T-helper 2 cell (primary cell): ENCODE measurements at places on chromosomes 11 and 22.

GRCh38 chr11:33742249-33742851 is 6.1 kb upstream of the CD59 start:
- no peak for DNase-seq

GRCh38 chr11:1120532-1121330 is 37.0 kb upstream of the MUC5AC start:
- DNase-seq = no peak

- DNase-seq = no peak
Measured at GRCh38 chr11:85517272-85517671, 109.9 kb downstream of the DLG2 start.

DNA sequence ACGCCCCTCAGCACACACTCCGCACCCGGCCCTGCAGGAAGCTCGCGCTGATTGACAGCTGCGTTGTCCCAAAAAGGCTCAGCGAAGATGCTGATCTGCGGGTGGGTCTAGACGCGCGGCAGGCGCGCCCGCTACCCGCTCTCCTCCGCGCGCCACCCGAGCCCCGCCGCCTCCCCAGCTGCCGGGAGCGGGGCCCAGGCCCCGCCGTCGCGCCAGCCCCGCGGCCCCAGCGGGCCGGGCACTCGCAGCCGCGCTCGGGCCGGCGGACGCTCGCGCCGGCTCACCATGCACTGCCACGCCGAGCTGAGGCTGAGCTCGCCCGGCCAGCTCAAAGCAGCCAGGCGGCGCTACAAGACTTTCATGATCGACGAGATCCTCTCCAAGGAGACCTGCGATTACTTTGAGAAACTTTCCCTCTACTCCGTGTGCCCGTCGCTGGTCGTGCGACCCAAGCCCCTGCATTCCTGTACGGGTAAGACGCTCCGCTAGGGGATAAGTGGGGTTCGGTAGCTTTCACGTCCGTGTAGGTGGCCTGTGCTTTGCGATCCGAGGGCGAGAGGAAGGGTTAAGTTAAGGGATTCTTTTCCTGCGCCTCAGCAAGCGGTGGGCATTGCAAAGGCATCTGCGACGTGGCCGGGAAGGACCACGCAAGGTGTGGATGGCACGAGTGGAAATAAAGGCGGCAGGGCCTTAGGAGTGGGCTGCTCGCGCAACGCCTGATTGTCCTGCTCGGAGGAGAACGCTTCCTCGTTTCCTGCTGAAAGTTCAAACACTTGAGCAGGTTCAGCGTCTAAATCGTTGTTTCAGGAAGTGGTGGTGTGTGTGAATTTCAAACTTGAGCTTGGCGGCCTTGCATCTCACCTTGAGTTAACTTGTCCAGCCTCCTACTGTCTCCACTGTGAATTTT is at the start of gene BARX2:
TSS of gene BARX2 (plus strand) at position 98 of the 907 bp plus-strand sequence. CDS start at position 286, 188 bp downstream.
- no peak for DNase-seq

DNA sequence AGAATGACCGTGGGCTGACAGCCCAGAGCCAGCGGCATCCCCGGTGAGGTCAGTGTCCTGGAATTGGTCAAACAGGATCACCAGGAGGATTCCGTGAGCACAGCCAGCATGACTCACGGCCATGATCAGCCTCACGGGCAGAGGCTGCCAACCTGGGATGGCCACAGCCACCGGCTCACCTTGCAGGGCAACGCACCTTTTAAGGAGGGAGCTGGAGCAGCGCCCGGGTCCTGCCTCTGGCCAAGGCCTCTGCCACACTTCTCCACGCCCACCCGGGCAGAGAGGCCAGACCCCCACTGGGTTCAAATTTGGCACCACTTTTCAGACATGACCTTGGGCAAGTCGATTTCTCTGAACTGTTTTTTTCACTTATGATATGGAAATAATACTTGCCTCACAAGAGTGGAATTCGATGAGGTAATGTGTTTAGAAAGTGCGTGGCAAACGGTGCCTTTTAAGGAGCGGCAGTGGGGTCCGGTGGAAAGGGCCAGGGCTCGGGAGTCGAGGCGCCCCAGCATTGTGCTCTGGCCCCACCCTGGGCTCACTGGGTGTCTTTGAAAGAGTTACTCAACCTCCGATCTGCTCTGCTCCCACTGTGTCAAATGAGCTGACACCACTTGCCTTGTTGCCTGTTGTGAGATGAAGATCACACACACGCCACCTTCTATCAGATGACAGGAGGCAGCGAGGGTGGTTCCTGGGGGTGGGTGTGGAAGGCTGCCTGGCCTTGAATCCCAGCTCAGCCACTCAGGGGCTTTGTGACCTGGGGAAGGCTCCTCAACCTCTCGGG is 16.0 kb downstream of the TXN2 start:
- no peak for DNase-seq

DNA sequence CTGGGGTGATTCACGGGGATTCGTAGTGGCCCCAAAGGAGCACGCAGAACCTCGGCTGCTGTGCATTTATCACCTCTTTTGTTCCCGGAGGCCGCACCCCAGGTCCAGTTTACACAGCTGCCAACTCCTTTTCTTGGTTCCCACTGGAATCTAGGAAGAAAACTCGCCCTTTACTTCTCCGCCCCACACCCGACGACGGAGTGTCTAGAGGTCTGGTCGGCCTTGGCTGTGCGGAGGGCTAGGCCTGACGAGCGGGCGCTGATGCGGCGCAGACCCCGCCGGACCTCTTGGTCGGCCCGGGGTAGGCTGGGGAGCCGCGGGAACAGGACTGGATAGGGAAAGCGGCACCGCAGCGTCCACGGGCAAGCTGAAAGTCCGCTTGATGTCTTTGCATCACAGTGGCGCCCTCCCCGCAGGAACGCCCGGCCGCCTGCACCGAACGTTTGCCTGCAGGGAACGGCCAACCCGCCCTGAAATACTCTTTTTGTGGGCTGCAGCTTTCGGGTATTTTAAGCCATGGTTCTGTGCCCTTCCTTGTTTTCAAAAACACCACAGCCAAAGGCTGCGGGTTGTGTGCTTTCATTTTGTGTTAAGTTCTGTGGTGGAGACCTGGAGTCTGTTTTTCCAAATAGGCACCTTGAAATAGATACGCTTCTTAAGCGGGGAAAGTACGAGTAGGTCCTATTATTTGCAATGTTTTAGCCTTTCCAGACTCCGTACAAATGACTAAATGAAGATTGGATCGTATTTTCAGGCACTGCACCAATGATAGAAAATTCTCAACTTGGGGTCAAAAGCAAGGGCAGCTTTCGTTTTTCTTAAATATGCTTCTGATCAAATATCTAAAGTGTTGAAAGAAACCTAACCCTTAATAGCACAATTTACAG is 829 bp upstream of the ZBED5 start:
- DNase-seq = peak; percentile 33

- DNase-seq = no peak
Measured at GRCh38 chr22:50208430-50208938, 7.7 kb downstream of the SELENOO start.
